Hematopoietic multipotent progenitor cell treated with erythropoietin and hydrocortisone succinate and interleukin-3 and kit ligand, for 8 days (in vitro differentiated cells): ENCODE measurements at places on chromosomes 7 and 10.

DNA sequence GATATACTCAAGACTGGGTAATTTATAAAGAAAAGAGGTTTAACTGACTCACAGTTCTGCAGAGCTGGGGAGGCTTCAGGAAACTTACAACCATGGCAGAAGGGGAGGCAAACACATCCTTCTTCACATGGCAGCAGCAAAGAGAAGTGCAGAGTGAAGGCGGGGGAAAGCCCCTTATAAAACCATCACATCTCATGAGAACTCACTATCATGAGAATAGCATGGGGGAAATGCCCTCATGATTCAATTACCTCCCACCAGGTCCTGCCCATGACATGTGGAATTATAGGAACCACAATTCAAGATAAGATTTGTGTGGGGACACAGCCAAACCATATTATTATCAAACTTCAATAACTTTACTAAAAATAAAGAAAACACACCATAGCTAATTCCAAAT lies 30.4 kb upstream of the JAZF1 start:
- DNase-seq: peak; percentile 37

DNA sequence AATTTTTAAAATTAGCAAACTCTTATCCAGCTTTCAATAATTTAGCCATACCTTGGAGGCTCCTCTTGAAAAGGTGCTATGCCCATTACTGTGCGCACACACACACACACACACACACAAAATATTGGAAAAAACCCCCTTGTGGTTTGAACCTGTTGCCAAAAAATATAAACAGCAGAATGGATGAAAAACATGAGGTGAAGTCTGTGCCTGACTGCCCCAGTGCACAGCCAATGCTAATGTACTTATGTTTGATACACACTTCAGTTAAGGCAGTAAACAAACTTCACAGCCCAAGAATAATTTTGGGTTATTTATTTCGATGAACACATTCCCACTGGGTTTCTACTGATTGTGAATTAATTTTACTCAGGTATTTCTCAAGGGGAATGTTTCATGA lies 113.2 kb upstream of the SEM1 start:
- DNase-seq: no peak

GRCh38 chr7:129146237-129146979 lies 1.9 kb downstream of the TSPAN33 start:
- no peak for DNase-seq

DNA sequence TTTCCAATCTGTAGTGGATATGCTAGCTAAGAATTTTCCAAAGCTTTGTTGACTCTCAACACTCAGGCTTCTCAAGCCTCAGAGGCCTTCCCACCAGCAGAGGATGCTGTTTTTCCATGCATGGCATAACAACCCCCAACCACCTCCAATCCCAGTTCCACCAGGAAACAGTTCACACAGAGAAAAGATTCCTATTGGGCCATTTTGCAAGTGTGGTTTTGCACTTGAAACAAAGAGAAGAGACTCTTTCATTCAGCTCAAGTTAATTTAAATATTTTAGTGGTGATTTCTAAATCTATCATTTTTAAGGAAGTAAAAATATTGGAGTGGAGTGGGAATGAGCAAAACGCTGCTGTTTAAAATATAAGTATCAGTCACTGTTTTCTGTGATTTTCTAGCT lies 105.6 kb upstream of the COL1A2 start:
- DNase-seq: no peak

DNA sequence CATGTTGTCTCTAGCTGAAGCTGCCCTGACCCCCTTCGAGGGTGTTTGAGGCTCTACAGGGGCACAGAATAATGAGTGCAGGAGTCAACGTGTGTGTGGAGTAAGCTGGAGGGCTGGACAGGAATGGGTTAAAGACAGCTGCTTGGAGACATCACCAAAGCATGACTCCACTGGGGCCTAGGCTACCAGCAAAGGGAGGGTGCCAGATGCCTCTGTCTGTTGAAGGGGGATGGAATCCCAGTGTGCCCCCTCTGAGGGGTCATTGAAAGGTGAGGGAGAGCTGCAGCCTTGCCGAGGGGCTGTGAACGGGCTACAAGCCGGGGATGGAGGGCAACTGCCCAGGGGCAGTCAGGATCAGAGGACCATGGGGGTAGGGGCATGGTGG lies 51.7 kb upstream of the PODXL start:
- no peak for DNase-seq

DNA sequence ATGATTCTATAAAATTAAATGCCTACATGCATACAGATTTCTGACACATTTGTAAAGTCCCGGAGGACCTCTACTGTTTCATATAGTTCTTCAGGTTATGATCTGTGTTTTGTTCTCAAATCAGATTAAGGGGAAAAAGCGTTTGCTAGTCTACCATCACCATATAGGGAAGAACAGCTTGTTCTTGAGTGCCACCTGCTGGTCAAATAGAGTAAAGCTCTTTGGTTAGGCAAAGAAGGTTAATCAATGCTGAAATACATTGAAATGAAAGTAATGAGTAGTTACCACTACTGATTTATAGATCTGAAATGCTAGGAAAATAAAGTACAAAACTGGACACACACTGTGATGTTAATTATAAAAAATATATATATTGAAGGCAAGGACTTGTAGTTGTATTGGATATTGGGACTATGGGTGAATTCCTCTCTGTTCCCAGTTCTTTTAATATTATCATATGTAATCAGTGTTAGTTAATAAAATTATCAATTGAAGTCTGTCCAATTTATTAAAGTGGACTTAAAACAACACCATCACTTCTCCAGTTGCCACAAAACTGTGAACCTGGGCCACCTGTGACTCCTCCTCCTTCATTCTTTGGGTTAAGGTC lies 72.6 kb upstream of the PDLIM1 start:
- DNase-seq: peak; percentile 83

DNA sequence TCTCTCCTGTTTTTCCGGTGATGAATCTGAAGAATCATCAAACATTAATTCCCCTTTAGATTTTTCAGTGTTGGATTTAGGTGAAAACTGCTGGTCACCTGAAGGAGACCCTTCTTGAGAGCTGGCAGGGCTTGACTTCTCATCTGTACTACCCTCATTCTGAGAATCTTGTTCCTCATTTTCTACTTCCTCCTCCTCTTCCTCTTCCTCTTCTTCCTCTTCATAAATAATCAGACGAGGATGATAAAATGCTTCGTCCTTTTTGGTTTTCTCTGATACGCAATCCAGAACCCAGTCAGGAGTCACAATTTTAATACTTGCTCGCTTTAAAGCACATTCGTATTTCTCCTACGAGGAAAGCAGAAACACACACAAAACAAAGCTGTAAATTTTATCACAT lies 26.9 kb downstream of the PAXIP1 start:
- no peak for DNase-seq

DNA sequence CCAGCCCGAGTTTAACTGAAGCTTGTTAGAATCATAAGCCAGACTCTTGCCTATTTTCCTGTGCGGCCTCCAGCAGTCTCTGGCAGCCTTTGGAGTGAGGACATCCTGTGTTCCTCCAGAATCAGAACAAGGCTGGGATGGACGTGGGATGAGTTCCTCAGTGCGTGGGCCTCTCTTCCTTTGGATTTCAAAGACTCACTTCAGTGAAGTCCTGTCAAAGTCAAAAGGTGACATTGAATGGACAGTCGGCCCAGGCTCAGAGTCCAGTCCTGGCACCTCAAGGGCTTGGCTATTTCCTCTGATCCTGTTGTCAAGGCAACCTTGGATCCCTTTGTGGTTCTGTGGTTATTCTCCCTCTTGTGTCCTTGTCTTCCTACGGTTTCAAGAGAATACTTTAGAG lies 21.4 kb upstream of the SMC3 start:
- no peak for DNase-seq

DNA sequence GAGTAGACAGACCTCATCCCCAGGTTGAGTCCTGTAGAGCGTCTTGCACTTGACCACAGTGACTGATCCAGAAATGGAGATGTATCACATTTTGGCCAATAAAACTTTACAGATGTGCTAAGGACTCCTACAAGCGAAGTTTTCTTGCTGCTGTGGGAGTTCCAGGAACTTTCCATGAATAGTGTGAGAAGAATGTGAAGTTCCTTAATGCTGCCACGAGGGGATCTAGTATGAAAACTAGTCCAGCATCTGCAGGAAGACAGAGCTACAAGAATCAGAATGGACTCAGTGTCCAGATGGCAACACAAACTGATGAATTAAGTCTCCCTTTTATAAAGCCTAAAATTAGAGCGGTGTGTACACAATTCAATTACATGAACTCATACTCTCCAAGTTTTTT lies 14.8 kb upstream of the LSM8 start:
- DNase-seq: no peak

- DNase-seq: no peak
These were observed 231.3 kb upstream of the GRB10 start for GRCh38 chr7:51013861-51014511.

GRCh38 chr7:139623518-139623917 lies 100.0 kb downstream of the CLEC2L start:
- peak; percentile 45 for DNase-seq

DNA sequence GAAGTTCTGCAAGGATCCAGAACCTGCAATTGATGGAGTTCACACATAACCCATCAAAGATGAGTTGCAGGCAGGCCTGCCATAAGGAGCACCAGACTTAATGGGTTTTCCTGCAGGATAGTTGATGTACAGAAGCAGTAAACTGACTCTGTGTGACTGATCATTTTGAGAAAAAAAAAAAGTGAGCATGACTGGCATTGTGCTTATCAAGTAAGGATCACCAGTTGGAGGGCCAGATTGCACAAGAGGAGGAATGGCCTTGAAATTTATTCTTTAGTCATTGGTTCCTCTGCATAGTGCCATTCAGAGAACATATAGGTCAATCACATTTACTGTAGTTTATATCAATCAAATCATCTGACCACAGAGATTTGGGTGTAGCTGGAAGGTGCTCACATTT lies 3.8 kb downstream of the CYP3A43 start:
- DNase-seq: peak; percentile 64

GRCh38 chr10:125063256-125063925 lies 97.0 kb downstream of the CTBP2 start:
- no peak for DNase-seq

DNA sequence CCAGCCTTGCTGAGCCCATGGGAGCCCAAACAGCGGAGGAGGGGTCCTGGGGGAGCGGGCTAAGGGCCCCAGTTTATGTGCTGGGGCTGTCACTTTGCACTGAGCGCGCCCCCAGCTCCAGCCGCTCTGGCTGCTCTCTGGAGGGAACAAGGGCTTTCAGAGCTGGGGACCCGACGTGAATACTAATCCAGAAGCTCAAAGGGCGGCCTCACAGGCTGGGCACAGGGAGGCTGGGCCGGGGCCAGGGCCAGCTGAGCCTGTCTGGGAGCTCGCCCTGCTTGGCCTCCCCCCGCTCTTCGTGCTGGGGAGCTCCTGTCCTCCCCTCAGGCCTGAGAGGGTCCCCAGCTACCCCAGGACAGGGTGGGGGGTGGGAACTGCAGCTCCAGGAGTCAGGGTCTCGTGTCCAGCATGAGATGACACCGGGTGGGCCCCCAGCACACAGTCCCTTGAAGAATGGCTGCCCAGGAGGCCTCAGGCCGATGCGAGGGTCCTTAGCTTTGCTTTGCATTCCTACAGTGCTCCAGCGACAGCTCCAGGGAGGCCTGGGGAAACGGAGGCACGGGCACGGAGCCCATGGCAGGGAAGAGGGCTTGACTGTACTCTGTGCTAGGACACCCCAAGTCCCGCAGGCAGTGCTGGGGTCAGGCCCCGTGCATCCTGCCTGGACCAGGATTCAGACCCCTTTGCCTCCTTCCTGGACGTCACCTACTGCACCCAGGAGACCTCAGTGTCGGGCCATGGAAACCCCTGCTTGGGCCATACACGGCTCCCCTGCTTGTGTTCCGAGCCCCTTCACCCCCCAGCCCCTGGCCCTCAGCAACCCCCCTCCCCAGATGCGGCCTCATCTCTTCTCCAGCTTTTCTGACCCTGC lies 5.8 kb upstream of the AMZ1 start:
- DNase-seq: no peak

GRCh38 chr10:4546500-4546899 lies 279.5 kb upstream of the AKR1E2 start:
- DNase-seq: no peak

DNA sequence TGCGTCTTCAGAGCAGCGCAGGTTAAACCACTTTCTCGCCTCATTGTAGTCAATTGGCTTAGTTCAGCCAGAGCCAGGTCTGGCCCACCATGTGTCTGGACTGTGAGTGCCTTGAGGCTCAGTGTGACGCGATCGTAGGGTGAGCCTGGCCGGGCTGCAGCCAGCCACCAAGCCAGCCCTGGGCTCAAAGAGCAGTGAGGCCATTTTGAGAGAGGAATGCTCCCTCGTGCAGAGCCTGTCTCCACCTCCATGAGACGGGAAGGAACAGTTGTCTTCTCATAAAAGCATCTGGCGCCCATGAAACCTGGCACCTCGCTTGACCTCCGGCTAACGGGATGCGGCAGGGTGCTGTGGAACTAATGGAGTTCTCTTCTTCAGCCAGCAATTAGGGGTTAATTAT lies 34.5 kb downstream of the LHPP start:
- no peak for DNase-seq

DNA sequence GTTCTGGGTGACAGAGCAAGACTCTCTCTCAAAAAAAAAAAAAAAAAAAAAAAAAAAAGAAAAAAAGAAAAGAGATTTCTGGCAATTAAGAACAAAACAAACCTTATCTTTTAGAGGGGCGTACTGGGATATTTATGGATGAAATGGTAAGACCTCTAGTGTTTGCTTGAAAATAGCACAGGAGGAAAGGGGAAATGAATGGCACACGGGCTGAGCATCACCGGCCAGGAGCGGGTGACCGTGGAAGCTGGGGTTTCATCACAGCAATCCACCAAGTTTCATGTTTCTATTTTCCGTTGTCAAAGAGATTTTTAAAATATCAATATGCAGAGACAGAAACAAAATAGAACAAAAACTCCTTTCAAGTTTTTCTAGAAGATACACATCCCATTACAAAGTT lies 105.6 kb downstream of the SVIL start:
- DNase-seq: no peak

- no peak for DNase-seq
These were observed 173.5 kb upstream of the SEMA3A start for GRCh38 chr7:84368122-84368521.

DNA sequence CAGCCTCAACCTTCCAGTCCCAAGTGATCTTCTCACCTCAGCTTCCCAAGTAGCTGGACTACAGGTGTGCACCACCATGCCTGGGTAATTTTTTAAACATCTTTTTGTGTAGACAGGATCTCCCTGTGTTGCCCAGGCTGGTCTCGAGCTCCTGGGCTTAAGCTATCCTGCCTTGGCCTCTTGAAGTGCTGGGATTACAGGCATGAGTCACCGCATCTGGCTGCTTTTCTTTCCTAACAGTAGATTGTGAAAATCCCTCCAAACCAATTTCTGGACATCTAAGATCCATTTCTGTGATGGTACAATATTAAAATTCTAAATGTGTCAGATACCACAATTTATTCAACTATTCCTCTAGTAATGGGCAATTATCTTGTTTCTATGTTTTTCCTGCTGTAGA lies 38.7 kb downstream of the RAB18 start:
- DNase-seq: no peak

DNA sequence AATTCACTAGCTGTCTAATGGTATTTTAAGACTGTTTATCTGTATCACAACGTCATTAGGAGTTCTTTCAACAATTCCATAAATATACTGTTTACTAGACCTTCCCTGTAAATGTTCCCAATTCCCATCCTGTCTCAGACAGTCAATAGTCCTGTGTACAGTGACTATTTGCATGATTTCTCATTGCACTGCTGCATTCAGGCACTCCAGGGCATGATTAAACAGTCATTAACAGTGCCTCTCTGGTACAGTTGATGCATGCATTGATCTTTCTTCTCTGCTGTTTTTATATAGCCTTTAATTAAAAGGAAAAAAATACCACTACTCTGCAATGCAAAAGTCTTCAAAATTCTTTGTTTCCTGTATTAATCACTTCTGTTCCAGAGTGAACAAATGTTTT lies 51.5 kb upstream of the MTURN start:
- no peak for DNase-seq
